T-helper 2 cell (primary cell): ENCODE measurements at places on chromosomes 5 and 9.

DNA sequence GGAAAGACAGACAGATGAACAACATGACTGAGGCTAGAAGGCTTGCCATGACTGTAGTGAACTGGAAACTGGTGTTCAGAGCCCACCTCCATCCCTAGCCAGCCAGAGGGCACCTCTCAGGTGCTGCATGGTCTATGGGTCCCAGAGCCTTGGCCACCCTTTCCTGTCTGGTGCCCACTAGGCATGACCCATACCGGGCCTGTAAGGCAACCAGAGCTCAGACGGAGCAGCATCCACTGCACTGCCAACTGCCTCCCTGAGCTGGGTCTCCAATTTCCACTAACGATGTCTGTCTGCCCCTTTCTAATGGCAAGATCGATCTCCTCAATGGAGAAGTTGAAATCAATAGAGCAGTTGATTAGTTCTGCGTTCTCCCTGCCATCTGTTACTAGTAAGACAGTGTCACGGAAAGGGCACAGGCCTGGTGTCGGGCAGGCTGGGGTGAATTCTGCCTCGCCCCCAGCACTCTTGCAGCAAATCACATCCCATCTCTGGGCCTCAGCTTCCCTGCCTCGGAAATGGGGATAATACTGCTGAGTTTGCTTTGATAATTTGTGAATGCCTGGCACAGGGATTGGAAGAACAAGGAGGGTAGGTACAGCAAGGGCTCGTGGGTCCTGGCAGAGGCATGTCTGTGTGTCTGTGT, 172.3 kb upstream of the MVB12B start:
- no peak for DNase-seq

DNA sequence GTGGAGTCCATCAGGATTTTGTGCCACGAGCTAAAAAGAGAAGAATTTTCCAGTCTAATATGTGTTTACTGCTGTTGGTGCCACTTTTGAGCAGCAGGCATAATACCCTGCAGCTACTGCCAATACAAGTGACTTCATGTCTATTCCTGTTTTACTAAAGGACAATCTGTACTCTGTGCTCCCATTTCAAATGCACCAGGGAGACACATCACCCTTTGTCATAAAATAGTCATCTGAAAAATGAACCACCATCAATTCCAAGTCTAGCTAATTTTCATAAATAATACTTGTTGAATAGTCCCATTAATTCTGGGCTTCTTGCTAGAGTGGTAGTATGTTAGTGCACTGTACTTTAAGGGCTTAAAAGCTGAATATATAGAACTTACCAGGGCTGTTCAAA, 8.9 kb upstream of the PKD2L2 start:
- no peak for DNase-seq

GRCh38 chr5:6592601-6593000, 40.2 kb downstream of the NSUN2 start:
- no peak for DNase-seq

- no peak for DNase-seq
Measured at GRCh38 chr9:136625101-136626065, 37.3 kb upstream of the EGFL7 start.

DNA sequence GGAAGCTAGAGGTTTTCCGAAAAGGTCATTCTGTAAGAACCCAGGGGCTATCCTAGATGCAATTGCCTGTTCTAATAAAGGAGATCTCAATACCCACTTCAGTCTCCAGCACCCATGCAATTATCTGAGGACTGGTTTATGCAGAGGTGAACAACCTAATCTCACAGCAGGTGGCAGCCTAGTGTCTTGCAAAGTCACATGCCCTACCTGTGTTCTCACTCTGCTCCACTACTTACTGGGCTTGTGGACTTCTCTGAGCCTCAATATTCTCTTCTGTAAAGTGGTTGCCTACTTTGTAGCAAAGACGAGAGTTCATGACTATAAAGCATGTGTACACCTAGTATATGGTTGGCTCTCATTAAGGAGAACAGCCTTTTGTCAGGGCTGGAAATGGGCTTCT, 21.0 kb upstream of the ALDH1B1 start:
- no peak for DNase-seq

DNA sequence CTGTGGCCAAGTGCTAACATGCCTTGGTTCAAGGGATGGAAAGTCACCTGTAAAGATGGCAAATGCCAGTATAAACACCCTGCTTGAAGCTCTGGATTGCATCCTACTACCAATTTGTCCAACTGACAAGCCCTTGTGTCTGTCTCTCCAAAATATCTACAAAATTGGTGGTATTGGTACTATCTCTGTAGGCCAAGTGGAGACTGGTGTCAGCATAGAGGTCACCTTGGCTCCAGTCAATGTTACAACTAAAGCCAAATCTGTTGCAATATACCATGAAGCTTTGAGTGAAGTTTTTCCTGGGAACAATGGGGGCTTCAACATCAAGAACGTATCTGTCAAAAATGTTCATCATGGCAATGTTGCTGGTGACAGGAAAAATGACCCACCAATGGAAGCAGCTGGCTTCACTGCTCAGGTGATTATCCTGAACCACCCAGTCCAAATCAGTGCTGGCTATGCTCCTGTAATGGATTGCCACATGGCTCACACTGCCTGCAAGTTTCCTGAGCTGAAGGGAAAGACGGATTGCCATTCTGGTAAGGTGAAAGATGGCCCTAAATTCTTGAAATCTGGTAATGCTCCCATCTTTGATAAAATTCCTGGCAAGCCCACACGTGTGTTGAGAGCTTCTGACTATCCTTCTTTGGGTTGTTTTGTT, 19.9 kb downstream of the AFF4 start:
- DNase-seq = no peak

DNA sequence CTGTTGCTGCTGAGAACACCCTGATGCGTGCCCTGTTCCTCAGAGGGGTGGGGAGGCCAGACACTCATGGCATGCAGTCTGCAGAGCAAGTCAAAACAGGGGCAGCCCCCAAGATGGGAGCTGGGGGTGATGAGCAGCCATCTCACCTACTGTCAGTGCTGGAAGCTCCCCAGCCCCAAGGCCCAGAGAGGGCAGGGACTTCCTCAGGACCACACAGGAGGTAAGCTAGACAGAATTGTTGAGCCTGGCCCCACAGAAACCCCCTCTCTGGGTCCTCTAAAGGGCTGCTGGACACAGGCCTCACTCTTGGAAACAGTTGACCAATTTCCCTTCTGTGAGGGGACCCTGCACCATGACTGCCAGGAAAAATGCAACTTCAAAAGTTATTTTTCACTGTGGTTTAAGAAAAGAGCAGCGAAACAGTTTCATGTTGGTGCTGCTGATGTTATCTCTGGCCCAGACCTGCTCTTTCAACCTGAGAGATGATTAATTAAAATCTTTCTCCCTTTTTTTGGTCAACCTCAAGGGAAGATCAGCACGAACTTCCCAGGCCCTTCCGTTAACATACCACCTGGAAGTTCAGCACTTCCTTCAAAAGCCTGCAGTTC, 9.6 kb downstream of the CSF2 start:
- no peak for DNase-seq

DNA sequence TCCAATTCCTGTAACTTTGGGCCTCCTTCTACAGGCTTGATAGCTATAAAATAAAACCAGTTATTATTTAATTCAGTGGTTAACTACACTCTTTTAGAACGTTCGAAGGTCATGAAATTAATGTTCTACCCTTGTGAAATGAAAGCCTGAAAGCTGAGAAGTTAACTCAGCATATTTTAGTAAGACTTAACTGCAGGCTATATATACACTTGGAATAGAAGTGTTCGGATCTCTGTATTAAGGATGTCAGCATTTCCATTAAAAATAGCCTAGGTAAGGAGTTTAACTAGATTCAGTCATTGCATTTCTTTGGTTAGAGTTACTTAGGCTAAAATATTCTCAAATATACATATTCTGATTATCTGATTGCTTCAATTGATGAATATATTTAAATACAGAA, 229.2 kb downstream of the MRPS30 start:
- no peak for DNase-seq

- DNase-seq = no peak
Measured at GRCh38 chr9:80143899-80144298, 572.1 kb downstream of the TLE4 start.

DNA sequence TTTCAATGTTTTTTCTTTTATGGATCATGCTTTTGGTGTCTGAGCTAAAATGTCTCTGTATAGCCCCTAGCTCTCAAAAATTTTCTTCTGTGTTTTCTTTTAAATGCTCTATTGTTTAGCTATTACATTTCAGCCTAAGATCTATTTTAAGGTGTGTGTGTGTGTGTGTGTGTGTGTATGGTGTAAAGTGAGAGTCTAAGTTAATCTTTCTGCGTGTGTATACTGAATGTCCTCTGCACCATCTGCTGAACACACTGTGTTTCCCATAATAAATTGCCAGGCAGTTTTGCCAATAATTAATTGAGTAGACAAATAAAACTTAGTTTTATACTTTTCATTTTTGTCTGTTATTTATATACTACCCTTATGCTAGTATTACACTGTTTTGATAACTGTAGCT, 2096.3 kb upstream of the C9orf72 start:
- DNase-seq = no peak

DNA sequence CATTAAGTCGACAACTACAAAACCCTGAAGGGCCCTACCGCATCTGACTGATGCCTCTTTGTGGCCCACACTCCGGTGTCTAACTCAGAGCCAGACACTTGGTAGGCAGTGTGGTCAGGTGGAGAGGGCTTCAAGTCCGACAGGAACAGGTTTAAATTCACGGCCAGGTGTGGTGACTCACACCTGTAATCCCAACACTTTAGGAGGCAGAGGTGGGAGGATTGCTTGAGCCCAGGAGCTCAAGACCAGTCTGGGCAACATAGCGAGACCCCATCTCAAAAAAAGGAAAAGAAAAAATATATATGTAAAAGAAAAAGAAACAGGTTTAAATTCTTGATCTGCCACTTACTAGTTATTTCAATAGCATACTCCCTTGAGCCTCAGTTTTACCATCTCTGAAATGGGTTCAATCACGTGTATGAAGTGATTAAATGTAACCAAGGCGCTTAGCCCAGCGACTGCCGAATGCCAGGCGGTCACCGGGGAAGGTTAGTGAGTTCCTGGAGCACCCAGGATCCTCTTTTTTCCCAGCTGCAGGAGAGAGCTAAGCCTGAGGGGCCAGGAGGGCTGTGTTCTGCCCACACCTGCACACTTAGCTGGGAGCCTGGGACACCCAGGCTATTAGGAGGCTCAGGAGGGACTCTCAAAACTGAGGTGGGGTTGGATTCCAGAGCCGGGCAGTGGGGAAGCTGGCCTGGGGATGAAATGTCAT, 943 bp downstream of the CLTB start:
- no peak for DNase-seq

- DNase-seq = no peak
Measured at GRCh38 chr5:150022158-150022531, 21.6 kb downstream of the HMGXB3 start.

- no peak for DNase-seq
Measured at GRCh38 chr5:82624062-82624461, 345.9 kb upstream of the RPS23 start.

DNA sequence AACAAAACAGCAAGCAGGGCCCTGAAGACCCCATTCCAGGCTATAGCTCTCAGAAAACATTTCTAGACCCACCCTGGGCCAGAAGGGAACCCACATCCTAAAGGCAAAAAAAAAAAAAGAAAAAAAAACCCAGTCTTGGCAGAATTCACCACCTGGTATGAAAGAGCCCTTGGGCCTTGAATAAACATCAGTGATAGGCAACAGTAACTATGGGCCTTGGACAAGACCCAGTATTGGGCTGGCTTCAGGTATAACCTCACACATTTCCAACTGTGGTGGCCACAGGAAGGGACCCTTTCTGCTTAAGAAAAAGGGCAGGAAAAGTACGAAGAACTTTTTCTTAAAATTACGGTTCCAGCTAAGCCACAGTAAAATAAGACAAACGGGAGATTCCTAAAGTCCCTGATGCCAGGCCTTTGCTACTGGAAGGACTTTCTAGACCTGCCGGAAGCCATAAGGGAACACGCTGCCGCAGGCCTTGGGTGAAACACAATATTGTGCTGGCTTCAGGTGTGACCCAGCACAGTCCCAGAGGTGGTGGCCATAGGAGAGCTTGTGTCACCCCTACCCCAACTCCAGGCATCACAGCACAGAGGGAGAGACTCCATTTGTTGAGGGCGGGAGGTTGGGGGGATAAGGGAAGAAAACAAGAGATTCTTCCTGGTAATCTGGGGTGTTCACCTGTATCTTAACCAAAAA, 505.2 kb upstream of the RGMB start:
- no peak for DNase-seq

GRCh38 chr5:169272731-169273427, 28.1 kb downstream of the SLIT3 start:
- DNase-seq = no peak

DNA sequence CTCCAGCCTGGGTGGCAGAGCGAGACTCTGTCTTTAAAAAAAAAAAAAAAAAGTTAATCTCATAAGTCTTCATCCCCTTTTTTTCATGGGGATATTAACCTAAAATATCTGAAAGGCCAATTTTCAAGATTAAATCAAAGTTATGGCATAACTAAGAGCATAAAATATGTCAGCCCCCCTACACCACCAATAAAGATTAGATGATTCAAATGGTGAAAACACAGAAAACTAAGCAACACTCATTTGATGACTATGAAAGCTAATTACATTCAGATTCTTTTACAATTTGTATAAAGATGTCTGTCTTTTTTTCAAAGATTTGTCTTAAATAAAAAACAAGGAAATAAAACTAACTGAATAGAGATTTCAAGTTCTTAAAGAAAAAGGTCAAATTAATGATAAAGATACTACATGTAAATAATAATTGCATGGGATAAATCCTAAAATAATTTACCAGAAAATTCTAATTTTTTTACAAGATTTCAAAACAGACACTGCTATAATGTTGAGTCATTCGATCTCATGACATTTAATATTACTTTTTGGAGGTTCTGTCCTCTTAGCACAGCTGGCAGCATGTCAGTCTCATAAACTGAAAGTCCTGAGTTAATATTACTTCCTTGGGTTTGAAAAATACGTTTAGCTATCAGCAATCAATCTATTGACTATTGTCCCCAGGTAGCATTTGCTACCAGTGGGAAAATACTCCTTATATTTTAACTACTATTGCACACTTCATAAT, 112.9 kb downstream of the KIAA0825 start:
- DNase-seq = no peak

GRCh38 chr9:79613145-79613544, 41.4 kb downstream of the TLE4 start:
- no peak for DNase-seq

DNA sequence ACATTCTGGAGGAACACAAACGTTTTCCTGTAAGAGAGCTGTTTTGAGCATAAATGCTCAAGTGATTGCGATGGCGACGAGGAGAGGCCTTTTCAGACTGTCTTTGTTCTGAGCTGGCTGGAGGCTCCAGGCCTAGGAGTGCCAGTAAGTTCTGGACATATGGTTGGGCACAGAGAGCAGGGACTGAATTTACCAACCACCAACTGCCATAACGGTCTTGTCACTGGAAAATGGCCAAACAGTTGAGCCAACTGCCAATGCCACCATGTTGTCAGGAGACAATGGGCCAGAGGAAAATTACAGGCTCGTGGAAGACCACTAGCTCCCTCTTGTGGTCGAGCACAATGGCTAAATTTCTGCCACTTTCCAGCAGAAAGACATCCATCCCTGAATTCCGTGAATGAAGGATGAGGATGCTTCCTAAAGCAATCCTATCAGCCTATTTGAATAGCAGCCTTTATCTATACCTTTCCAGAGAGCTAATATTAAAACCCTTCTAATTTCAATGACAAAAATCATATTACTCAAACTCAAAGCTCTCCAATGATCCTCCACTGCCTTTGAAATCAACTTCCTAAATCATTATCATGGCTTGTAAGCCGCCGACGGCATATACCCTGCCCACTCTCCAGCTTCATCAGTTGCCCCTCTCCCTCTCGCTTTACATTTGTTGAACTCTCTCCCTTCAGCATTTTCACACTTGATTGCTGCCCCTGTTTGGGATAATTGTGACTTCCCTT, 66.9 kb upstream of the GLIS3 start:
- no peak for DNase-seq

- DNase-seq = no peak
Measured at GRCh38 chr9:133842174-133842573, 104.0 kb upstream of the SARDH start.
